ENCODE measurements at places on chromosomes 13 and 19.
A peak's percentile ranks its signal among the peaks of the same experiment; 100 is the strongest.

DNA sequence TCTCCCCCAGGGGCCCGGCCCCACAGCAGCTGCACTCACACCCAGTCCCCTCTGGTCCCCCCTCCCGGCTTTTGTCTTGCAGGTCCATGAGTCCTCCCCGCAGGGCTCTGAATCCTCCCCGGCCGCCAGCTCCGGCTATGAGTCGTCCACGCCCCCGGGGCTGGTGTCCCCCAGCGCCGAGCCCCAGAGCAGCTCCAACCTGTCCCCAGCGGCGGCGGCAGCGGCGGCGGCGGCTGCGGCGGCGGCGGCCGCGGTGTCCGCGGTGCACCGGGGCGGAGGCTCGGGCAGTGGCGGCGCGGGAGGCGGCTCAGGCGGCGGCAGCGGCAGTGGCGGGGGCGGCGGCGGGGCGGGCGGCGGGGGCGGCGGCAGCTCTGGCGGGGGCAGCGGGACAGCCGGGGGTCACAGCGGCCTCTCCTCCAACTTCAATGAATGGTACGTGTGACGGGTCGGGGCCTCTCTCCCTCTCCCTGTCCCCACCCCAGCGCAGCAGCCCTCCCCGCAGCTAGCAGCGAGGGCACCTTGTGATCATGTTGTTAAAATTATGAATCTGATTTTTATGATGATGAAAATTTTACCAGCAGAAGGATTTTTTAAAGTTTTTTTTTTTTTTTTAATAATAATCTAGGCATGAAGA, 3.8 kb downstream of the ZIC2 start:
- no peak for DNase-seq

- DNase-seq, result no peak
Measured at GRCh38 chr13:51849145-51850101, 4.4 kb upstream of the TMEM272 start.

- DNase-seq, result no peak
Measured at GRCh38 chr13:106561551-106562170, 6.3 kb downstream of the ARGLU1 start.

DNA sequence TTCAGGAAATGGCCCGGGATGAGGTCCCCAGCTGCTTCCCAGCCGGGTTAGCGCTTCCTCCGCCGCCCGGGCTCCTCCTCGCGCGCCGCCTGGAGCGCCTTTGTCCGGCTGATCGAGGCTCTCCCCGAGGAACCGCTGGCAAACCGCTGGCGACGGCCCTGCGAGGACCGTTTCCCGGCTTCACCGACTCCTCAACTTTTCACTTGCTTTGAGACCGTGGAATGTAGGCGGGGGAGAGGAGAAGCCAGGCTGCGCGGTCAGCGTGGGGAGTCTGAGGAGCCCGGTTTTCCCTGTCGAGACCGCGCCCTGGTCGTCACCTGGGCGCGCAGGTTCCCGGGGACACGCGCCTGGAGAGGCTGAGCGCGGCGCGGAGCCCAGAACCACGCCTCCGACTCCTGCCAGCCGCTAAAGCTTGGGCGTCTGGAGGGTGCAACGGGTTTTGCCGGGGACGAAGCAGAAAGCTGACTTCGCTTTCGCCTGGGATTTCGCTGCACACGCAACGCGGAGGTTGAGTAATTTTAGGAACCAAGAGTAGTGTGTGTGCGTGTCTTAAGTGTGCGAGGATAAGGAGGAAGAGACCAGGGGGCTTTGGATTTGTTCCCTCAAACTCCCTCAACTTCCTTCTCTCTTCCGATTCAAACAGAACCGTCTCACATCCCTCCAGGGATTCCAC, 7.3 kb upstream of the DGKH start:
- peak; percentile 21 for DNase-seq

DNA sequence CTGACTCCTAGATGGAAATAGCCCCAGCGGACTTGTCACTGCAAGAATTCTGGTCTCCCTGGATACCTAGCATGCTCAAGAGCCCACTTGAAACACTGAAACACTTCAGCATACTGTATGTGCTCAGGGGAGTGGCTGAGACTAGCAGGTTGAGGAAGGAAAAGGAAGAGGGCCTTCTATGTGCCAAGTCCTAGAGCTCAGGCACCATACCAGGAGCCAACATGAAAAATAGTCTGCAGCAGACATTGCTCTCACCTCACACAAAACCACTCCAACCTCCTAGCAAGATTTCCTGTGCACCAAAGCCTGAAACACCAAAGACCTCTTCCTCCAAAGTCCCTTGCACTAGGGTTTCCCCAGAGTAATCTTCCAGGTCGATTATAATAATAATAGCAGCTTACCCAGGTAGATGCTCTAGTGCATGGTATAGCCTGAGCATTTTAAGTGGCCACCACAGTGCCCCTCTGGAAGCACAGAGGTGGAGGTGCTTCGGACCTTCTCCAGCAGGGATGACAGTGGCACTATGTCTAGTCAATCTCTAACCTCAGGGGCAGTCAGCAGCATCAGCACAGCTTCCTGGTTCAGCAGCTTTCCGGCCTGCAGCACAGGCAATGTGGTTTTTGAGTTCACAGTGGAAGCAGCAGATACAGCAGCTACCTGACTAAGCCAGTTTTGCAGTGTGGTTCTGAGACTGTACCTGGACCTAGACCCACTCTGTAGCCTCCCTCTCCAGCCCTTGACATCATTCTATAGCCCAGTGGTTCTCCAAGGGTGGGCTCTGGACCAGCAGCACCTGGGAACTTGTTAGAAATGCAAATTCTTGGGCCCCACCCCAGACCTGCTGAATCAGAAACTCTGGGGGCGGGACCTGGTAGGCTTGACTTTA, 45.6 kb upstream of the UBE2L5 start:
- DNase-seq, result peak; percentile 12

DNA sequence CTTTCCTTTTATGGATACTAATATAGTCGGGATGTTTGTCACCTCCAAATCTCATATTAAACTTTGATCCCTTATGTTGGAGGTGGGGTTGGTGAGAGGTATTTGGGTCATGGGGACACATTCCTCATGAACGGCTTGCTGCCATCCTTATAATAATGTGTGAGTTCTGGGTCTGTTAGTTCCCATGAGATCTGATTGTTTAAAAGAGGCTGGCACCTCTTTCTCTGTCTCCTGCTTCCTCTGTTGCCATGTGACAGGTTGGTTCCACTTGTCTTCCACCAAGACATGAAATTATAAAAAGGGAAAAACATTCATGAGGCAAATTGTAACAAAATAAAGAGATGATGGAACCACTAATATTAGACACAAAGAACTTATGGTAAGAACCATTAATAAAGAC, 107.8 kb upstream of the ATXN8OS start:
- no peak for DNase-seq

DNA sequence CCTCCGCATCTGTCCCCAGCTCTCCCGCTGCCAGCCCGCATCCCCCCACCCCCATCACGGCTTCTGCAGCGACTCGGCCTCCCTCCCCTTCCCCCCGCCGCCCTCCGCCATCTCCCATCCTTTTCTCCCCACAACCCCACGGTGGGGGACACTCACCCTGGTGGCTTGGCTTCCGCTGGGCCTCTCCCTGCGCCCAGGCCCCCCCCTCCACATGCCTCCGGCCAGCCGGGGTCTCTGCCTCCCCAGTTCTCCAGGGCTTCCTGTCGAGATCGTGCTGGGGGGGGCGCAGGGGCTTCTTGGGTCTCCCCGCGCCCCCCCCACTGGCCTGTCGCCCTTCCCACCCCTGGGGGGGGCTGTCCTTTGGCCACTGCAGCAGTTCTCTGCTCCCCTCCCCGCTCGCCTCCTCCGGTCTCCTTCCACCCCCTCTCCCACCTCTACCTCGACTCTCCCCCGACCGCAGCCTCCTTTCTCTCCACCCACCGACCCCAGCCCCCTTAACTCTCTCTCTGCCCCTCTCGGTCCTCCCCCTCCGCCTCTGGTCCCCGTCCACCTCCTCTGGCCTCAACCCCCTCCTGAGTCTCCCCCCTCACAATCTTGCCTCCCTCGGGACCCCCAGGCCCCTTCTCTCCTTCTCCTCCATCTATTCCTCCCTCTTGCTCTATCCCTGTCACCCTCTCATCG, 17.1 kb downstream of the LRRC4B start:
- no peak for DNase-seq

- DNase-seq, result no peak
Measured at GRCh38 chr13:112836940-112837339, 132.1 kb upstream of the MCF2L start.

GRCh38 chr13:105291987-105292386, 1243.5 kb downstream of the EFNB2 start:
- no peak for DNase-seq

DNA sequence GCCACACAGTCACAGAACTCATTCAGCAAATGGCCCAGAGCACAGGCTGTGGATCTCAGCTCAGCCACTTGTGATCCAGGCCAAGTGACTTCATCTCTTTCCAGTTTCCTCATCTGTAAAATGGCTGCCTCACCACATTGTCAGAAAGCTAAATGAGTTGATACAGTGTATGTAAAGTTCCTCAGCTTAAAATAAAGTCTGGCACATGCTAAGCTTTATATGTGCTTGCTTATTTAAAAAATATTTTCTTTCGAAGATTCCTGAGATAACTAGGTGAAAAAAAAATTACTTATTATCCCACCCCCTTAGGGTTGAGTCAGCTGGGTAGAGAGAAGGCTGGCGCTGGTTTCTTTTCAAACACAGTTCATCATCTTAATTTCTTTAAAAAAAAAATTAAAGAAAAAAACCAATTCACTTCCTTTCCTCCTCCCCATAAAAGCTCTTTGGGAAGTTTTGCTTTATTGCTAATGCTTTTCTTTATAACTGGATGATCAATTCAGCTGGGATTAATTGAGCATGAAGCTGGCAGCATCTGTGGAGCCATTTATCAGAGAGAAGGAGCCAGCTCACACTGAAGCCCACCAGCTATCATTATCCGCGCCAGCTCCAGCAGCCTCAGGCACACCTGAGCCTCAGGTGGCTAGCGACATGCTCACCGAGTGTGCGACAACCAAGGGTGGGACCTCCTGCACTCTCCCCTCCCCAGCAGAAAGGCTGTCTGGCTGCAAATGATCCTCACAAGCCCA, 354.9 kb downstream of the FOXO1 start:
- DNase-seq, result no peak

GRCh38 chr13:53622456-53622855, 593.8 kb downstream of the OLFM4 start:
- DNase-seq, result no peak

GRCh38 chr13:103004661-103005345, 61.4 kb downstream of the SLC10A2 start:
- no peak for DNase-seq

DNA sequence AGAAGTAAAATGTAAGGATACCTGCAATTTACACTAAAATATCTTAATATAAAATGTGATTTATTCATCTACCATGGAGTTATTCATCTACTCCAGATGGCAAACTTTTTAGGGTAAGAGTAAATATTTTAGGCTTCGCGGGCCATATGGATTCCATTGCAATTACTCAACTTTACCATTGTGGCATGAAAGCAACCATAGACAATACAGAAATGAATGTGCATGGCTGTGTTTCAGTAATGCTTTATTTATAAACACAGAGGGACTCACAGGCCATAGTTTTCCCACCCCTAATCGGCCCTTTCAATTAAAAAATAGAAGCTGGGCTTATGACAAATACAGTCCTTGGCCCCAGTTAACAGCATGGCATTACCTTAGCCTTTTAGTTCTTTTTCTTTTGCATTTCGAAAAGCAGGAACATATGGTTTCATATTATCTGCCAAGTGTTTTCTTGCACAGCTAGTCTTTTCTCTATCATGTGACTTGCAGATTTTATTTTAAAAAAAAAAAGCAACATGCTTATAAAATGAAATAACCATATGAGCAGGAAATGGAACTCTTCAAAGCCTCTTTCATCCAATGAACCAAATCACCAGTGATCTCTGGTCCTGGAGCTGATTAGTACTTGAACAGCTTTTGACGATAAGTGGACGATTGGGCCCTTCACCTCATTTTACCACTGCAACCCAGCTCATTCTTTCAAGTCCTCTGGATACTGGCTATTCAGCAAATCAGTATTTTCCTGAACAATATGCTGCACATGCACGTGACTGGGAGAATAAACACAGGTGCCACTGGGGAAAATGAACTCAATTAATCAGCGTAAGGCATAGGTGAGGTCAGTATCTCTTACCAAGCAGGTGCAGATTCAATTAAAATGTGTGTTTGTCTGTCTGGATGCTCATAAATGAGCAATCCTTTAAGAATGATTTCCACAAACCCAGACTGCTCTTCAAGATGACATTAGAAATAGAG, 63.9 kb downstream of the LHFPL6 start:
- no peak for DNase-seq

- no peak for DNase-seq
Measured at GRCh38 chr13:112902101-112902651, 66.8 kb upstream of the MCF2L start.

DNA sequence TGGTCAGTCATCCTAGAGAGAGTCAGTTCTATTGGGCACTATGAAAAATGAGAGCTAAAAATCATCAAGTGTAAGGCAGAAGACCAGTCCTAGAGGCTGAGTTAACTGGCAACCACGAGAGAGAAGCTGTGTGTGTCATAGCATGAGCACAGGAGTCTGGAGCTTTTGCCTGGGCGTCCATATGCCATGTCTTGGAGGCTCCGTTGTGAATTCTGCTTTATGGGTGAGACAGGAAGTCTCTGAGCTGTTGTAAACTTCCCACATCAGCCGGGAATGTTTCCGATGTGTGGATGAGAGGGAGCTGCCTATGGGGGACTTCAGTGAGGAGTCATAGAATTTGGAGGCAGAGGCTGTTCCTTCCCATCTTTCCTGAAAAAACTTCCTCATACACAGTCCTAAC, 120.0 kb downstream of the ITGBL1 start:
- DNase-seq, result no peak

DNA sequence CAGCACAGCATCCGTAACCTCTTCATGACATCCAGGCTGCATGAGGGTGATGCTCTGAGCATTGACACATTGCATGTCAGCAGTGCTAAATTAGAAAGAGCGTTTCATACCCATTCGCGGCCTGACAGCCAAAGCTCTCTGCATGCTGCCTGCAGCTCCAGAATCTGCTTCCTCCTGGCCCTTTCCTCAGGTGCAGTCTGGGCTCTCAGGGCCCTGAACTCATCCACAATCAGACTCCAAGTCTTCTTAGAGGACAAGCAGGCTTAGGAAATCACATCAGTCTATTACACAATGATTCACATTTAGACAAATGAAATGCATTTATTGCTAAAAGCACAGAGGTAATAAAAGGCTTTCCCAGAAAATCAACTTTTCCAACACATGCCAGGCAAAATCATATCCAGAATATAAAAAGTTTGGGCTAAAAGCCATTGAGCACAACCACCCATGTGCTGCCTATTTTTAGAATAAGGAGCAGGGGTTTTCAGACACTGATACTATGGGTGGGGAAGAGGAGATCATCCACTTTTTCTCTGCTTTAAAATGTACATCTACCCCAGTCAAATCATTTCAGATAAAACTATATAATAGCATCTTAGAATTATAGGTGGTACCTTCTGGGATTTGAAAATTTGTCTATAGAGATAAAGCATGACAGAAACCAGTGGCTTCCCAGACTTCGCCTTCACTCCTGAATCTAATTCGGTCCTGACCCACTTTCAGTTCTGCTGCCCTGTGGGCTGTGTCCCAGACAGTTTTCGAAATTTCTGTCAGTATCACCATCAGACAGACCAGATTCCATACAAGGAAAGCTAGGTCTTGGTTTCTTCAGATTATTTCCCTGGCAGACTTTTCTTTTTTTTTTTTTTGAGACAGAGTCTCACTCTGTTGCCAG, 109.3 kb downstream of the COL4A2 start:
- no peak for DNase-seq

Measured in stimulated activated CD4-positive, alpha-beta T cell treated with anti-CD3 and anti-CD28 coated beads, Interleukin-1b, Interleukin-23, amount 100 ng/mL, for 1 hour (primary cell).